ENCODE measurements at places on chromosomes 6 and 20.

- DNase-seq: no peak
Observed at GRCh38 chr20:53699906-53700305, 106.3 kb upstream of the ZNF217 start.

GRCh38 chr6:111553580-111553979 lies 52.1 kb downstream of the TRAF3IP2 start:
- no peak for DNase-seq

DNA sequence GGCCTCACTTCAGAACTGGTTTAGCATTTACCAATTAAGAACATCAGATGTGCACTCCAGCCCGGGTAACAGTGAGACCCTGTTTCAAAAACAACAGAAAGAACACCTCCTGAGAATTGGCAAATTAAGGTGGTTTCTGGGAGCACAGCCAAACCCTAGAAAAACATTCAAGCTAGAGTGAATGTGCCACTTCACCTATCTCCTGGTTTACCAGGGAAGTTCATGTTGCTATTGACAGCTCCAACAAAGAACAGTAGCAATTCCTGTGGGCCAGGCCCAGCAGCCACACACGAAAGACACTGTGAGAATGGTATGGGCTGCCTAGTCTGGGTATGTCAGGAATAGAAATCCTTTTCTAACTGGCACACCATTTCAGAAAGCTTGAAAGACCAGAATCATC lies 4.9 kb downstream of the POLR1C start:
- no peak for DNase-seq

DNA sequence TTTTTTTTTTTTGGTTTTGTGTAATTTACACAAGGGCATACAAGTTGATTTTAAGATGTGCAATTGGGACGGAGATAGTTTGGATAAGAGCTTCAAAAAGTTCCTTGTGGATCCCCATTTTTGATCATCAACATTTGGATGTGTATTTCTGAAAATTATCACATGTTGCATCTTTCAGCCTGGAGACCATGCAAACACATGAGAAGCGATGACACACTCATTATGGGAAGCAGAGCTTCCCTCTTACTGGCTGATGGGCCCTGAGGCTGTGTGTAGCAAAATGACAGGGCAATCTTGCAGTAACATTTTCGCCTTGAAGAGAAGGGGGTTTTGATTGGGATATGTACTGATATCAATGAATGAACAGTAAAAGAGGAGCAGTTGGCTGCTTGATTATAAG lies 22.0 kb upstream of the RIPK1 start:
- no peak for DNase-seq

DNA sequence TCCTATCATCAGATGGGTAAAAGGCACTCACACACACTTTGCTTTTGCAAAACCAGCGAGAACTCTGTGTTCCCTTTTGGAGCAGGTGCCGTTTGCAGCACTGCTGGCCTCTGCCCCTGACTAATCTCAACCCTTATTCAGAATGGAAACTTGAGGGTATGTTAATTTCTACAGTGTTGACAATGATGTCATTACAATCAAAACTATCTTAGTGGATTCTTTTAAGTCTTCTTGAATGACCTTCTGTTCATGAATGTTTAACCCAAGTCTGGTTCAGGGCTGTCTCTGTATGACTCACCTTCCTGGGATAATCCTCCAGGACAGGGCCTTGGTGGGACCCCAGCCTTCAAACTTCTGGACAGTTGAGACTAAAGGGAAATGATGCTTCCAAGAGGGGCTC lies 197.9 kb downstream of the CDH4 start:
- no peak for DNase-seq

DNA sequence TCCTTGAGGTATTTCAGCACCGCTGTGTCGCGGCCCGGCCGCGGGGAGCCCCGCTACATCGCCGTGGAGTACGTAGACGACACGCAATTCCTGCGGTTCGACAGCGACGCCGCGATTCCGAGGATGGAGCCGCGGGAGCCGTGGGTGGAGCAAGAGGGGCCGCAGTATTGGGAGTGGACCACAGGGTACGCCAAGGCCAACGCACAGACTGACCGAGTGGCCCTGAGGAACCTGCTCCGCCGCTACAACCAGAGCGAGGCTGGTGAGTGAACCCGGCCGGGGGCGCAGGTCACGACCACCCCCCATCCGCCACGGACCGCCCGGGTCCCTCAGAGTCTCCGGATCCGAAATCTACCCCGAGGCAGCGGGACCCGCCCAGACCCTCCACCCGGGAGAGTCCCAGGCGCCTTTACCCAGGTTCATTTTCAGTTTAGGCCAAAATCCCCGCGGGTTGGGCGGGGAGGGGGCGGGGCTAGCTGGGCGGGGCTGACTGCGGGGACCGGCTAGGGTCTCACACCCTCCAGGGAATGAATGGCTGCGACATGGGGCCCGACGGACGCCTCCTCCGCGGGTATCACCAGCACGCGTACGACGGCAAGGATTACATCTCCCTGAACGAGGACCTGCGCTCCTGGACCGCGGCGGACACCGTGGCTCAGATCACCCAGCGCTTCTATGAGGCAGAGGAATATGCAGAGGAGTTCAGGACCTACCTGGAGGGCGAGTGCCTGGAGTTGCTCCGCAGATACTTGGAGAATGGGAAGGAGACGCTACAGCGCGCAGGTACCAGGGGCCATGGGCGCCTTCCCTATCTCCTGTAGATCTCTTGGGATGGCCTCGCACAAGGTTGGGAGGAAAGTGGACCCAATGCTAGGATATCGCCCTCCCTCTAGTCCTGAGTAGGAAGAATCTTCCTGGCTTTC lies 693 bp downstream of the HLA-F start:
- DNase-seq: no peak

DNA sequence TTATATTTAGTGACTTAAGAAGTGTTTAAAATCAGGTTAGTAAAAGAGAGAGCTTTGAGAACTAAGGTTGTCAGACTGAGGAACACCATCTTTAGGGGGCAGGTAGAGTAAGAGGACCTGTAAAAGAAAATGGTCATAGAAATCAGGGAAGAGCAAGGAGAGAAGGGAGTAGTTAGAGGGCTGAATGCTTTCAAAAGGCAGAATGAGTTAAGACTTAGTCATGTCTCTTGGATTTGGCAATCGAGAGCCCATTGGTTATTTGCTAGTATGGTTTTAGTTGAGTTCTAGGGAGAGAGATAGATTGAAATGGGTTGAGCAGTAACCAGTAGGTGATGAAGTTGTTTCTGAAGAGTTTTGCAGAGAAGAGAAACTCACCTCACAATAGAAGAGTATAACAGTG lies 51.1 kb downstream of the RALGAPB start:
- no peak for DNase-seq

- no peak for DNase-seq
Observed at GRCh38 chr6:10278746-10279145, 136.1 kb downstream of the TFAP2A start.

GRCh38 chr20:14199111-14199510 lies 138.3 kb downstream of the FLRT3 start:
- no peak for DNase-seq

- DNase-seq: no peak
Observed at GRCh38 chr20:24935140-24935539, 13.9 kb upstream of the CST7 start.

DNA sequence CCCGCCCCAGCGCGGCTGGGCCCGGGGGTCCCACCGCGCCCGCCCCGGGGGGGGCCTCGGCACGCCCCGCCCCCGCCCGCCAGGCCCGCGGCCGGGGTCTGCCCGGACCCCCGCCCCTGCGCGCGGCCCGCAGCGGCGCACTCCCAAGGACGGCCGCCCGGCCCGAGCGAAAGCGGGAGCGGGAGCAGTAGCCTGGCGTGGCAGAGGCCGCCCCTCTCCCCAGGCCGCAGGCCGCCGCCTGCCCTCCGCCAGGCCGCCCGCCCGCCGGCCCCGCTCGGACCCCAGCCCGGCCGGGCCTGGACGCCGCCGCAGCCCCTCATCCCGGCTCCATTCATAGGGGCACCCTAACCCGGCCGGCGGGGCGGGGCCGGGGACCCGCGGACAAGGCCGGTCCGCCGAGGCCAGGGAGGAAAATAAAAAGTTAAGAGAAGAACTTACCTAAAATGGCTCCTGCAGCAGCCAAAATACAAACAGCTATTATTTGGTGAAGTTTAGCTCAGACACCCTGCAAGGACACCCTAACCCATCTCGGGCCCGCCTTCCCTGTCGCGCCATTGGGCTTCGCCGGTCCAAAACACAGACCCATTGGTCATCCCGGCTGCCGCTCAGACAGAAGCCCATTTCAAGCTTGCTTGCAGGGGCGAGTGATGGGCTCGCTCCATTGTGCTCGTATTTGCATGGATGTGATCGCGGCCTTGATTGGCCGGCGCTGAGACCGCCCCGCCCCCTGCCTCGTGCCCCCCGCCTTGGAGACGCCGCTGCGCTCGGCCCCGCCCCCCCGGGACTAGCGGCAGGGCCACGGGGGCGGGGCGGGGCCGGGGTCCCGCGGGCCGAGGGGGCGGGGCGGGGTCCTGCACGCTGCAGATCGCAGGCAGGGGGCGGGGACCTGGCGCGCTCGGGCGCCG lies at the start of gene CHD6:
CHD6 (minus strand) TSS at position 476 of the 905 bp plus-strand sequence. CDS start 67,040 bp downstream, outside the sequence.
- peak; percentile 99 for DNase-seq

GRCh38 chr6:169287675-169288074 lies 34.0 kb upstream of the THBS2 start:
- DNase-seq: no peak

DNA sequence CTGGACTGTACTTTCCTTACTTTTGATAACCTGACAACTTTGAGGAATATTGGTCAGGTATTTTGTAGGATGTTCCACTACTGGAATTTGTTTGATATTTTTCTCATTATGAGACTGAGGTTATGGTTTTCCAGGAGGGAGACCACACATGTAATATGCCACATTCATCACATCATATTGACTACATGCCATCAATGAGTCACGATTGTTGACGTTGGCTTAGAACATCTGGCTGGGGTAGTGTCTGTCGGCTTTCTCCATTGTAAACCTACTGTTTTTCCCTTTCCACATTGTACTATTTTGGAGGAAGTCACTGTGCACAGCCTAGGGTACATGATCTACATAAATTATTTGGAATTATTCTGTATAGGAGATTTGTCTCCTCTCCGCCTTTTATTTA lies 1.4 kb upstream of the STX11 start:
- DNase-seq: no peak

- DNase-seq: no peak
Observed at GRCh38 chr6:13741365-13741764, 29.7 kb upstream of the RANBP9 start.

DNA sequence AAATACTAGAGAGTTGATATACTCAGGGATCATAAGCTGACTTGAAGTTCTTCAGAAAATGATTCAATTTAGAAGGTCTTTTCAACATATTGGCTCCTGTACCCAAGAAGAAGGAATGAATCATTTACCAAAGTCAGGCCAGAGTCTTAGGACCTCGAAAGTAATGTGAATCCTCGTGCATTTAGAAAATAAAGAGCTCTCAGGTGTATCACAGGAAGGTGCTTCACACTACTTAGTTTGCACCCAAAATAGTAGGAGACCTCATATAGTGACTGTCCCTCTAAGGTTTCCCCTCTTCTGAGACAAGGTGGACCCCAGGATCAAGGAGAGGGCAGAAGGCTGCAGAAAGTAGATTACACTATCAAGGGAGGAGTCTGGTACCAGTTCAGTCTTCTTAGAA lies 71.8 kb downstream of the F13A1 start:
- no peak for DNase-seq

DNA sequence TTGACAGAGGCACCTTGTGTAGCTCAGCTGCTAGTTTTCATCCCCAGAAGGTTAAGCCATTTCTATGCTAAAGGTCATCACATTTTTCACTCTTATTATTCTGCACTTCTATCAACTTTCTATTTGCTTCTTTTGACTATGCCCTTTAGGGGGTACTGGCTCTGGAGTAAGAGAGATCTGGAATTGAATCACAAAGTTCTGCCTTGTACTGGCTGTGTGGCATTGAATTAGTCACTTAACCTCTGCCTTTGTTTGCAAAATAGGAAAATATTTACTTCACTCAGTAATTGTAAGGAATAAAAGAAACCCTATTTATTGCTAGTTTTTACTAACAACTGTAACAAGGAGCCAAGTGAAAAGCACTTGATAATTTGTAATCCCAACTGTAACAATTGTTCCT lies 56.8 kb upstream of the MTRF1L start:
- DNase-seq: no peak

DNA sequence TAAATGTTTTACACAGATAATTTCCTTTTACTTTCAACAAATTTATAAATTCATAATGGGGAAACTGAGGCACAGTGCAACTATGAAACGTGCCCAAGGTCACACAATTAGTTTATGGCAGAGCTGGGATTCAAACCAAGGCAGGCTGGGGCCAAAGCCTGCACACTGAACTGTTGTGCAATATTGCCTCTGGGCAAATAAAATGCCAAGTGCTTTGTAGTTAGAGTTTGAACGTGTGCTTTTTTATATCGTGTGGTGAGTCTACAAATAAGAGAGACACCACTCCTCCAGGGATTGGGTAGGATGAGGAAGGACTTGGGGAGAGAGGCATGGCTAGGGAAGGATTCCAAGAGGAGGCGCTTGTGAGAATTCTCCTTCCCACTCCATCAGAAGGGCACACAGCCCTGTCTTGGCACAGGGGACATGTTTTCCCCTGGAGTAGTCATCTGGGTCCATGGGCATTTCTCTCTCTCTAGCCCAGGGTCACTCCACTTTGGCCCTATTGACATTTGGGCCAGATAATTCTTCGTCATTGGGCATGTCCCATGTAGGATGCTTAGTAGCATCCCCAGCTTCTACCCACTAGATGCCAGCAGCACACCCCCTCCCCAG lies 2.8 kb upstream of the CDH22 start:
- no peak for DNase-seq

Data from right atrium auricular region (tissue), 2 donors.